ENCODE measurements at places on chromosomes 6 and 20.

DNA sequence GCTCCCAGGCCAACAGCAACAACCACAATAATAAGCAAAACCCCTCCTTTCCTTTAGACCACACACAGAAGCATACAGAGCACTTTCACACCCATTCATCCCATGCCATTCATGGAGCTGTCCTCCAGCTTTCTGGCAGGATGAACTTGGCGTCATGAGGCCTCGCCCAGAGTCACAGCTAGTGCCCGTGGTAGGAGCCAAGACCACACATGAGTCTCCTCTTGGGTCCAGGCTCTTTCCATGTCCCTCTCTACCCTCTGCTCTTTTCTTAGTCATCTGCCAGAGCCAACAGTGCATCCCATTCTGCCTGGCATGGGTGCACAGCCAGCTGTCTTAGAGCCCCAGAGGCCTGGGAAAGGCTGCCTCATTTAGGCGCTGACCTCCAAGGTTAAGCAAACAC, 1.8 kb upstream of the TGM3 start:
- DNase-seq, result no peak

DNA sequence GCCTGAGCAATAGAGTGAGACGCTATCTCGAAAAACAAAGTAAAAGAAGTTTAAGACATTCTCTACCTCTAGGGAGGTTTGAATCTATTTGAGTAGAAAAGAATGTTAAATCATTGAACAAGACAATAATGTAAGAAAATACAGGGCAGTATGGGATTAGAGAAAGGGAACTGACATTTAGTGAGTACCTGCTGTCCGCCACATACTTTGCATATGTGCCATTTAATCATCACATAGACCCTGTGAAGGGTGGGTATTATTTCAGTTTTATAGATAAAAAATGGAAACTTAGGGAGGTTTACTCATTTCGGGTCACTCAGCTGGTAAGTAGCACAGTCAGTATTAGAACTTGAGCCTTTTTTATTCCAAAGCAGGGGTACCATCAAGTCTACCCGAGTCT, 31.4 kb downstream of the STK4 start:
- DNase-seq, result no peak

DNA sequence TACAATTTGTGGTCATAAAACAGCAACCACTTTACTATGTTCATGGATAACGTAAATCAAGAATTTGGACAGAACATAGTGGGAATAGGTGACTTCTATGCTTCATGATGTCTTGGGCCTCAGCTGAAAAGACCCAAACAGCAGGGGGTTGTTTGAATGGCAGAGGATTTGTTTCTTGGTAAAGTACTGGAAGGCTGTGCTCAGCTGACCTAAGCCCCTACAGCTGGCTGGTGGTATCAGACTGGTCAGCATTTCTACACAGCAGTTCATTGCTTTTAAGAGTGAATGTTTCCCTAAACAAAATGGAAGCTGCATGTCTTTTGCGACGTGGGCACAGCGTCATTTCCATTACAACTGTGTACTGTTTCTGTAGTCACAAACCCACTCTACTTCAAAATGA, 148.5 kb upstream of the DEFB112 start:
- DNase-seq, result no peak

DNA sequence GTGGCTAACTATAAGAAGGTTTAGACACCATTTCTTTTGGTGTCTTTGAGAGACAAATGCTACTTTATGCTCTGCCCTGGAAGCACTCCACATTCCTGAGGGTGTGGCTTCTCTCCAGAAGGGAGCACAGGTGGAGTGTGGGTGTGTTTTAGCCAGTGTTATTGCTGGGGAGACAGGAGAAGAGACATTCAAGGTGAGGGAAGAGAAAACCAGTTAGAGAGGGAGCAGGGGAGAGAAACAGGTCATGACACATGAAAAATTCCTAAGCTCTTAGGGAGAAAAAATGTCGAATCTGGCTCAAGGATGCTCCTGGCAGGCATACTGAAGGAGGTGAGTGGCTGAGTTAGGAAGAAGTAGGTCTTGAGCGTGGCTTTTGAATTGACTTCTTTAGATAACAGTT, 292.8 kb downstream of the CLIC5 start:
- no peak for DNase-seq

DNA sequence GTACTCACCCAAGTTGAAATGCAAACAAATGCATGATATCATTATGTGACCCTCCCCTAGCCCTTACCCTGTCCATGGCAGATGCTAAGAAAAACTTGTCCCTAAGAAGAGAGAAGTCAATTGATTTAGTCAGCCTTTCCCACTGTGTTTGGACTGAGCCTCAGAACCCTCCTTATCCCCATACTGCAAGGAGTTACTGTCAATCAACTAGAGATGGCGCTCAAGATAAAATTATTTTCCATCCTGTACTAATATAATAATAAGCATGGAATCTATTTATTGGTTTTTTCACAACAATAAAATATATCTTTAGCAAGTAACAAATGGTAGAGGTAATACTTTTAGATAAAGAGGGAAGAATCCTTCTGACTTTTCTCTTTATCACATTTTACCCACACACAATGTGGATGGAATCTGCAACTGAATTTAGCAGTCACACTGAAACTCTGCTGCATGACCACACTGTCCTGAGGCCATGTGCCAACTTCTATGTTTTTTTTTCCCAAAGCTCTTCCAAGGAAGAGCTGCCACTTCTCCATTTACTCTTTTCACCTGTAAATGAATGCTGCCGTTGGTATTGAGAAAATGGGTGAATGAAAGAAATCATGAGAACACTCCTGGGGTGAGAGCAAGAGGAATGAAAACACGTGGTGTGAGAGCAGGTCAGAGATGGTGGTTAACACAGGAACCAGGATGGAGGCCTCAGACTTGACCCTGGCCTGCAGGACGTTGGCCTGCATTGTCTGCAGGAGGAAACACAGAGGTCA, 10.5 kb downstream of the NT5E start:
- no peak for DNase-seq

All from activated T-helper 1 cell treated with Interleukin-2 at 50 U/mL for 16 hours (primary cell).